HS-27A (cell line): ENCODE measurements at places on chromosomes 3 and 15.

GRCh38 chr15:66674756-66675155 is 27.3 kb upstream of the SMAD6 start:
- no peak for DNase-seq

DNA sequence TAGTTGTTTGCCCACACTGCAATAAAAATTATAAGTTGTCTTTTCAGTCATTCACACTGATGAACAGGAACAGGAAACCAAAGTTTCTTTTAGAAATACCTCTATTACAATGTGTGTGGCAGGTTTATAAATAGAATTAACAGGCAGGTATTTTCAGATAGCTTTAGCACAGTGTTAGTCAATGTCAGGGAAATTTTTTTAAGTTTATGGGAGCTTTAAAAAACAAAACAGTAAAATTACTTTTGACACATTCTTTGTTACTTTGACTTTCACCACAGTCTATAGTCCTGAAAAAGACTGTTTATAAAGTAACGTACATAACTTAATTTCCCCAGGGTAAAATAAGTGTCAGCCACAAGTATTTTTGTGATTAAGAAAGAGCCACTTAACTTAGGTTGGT is 38.1 kb downstream of the SERPINI1 start:
- no peak for DNase-seq

- DNase-seq: peak; percentile 51
Observed at GRCh38 chr3:105402287-105402801, 35.6 kb downstream of the ALCAM start.

DNA sequence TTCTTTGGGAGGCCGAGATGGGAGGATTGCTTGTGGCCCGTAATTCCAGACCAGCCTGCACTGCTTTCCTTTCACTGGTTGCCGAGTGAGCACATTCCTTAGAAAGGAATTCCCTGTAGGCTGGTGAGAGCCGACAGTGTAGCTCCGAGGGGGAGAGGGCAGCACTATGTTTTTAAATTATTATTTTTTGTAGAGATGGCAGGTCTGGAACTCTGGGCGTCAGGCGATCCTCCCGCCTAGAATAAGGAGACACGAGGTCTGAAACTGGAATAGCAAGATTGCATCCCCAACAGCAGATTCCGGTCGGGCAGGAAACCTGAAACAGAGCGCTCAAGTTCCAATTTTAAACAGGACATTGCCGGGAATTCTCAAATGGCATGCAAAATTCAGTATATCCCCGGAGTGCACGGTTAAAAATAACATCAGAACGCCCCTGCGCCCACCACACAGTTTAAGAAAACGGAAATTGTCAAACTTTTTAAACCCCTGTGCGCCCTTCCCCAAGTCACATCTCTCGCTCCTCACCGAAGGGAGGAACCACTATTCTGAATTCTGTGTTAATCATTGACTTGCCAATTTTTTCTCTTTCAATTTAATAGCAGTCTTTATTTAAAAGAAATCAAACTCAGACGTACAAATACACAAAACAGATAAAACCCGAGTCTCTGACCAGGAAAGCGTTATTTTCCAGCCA is 643 bp upstream of the RNU5B-1 start:
- DNase-seq: peak; percentile 50

DNA sequence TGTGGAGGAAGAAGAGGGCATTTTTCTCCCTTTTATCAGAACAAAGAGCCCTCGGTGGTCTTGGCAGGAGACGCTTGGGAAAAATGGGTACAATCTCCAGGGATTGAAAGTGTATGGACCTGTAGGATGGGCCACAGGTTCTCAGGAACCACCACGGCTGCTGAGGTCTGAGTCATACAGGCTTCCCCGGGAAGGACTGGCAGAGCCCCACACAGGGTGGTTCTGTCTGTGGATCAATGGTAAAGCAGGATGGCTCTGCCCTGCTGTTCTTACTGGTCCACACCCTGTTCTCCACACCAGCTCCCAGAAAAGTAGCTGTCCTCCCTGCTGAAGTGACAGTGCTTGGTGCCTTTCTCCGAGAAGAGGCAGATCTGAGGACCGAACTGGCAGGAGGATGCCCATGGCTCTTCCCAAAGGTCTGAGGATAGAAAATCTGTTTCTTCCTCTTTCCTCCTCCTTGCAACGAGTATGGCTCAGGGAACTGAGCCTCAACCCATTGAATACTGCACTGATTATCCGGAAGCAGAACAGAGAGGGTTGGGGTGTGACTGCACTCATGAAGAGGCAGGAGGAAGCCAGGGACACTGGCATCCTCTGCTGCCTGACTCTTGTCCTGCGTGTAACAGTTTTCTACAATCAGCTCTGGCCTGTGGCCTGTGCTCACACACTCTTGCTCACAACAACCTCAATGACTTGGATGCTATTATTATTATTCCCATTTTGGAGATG is 39.0 kb downstream of the KIF9 start:
- no peak for DNase-seq

GRCh38 chr3:17801131-17801530 is 58.7 kb upstream of the TBC1D5 start:
- DNase-seq: no peak

DNA sequence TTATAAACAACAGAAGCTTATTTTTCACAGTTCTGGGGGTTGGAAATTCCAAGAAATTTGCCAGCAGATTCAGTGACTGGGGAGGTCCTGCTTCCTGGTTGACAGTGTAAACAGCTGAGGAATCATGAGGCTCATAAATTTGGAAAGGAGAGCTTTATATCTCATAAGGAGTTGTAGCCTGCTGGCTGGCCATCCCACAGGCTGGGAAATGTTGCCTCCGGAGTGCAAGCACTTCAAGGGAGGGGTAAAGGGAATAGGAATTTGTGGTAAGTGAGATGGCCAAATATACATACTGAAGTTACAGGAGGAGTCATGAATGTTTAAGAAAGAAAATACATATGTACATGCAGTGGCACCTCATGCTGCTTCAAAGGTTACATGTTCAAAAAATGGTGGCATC is 217.2 kb upstream of the CBLB start:
- DNase-seq: no peak

GRCh38 chr3:169665264-169666075 is 2.0 kb upstream of the MECOM start:
- no peak for DNase-seq

- no peak for DNase-seq
Observed at GRCh38 chr15:77901921-77902750, 175.4 kb downstream of the TBC1D2B start.

- DNase-seq: no peak
Observed at GRCh38 chr15:92159481-92159880, 234.2 kb upstream of the ST8SIA2 start.

GRCh38 chr15:40739047-40739446 is 16.0 kb downstream of the RMDN3 start:
- DNase-seq: no peak

DNA sequence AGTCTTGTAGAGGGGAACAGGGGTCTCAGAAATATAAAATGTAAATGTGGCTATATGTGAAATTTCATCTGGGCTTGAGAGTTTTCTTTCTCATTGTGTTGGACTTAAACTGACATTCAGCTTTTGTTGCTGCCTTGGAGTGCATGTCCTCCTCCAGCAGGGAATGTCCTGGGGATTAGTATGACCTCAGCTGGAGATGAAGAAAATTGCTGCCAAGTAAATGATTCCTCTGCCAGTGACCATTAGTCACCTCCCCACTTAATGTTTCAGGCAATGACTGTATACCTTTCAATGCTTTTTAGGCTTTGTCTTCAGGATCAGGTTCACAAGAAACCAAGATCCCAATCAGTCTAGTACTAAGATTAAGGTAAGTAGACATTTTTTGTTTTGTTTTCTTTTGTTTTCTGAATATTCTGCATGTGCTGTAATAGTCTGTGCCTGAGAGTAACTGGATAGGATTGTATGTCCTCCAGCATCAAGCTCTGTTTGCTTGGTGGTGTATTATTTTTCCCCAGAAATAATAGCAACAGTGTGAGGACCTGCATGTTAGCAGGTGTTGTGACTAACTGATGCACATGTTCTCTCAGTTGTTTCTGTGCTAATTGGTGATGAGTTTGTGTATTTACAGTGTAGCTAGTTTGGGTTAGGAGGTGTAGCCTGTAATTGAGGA is 18.1 kb upstream of the SLC22A13 start:
- peak; percentile 49 for DNase-seq

DNA sequence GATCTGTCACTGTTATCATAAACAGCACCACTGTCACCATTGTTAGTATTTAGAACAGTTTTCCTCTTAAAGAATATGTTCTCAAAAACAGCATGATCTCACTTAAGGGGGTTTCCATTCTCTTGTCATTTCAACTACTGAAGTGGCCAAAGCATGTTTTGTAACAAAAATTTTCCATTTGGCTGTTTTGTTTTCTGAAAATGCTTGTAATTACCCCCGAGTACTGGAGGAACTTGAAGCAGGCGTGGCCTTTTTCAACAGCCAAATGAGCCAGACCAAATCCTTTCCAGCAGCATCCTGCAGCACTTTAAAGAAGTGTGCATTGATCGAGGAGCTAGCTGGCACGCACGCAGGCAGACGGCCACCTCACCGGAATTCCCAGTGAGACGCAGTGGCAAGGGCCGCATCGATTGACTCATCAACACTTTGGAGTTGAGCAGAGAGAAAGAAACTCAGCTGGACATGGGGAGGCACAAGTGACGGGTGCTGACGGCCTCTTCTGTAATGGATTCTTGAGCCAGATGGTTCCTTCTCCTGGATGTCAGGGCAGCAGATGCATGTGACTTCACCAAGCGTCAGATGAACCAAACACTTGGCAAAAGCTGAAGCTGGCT is 234.3 kb upstream of the IGF1R start:
- no peak for DNase-seq

DNA sequence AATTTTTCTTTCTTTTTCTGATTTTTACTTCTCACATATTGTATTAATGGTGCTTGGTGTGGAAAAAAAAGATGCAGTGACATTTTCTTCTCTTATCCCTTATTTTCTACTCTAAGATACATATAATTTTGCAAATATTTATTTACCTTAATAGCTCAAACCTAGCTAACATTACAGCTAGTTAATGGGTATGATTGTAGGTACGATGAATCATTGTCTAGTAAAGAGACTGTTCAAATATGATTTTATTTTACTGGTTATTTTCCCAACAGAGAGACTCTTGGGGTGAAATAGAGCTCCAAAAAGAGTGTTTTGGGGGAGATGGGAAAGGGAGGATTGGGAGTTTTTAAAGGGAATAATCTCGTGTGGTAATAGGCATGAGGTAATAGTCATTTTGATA is 206.0 kb downstream of the RBMS3 start:
- no peak for DNase-seq
